ENCODE measurements at places on chromosomes 12 and 14.

DNA sequence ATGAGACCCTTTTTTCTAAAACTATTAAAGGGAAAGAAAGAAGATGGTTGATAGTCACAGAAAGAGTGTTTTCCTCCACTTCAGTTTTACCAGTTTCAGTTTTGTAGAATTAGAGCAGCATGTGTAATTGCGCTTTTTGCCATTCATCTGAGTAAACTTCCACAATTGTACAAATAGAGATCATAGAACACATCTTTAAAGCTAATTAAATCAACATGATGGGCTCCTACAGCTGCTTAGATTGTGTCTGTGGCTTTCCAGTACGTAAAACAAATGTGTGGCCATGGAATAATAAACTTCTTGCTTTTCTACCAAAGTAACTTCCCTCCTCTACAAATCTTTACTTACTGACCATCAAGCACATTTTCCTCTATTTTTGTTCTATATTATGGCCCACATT, 84.2 kb upstream of the LRIG3 start:
- no peak for DNase-seq

- no peak for DNase-seq
Observed at GRCh38 chr12:89414851-89415250, 62.5 kb upstream of the DUSP6 start.

- DNase-seq: no peak
Observed at GRCh38 chr12:110581931-110582275, 1.2 kb downstream of the PPTC7 start.

GRCh38 chr12:64387197-64387816, 3.3 kb downstream of the C12orf56 start:
- DNase-seq: no peak

GRCh38 chr12:52535574-52535973, 15.4 kb upstream of the KRT5 start:
- no peak for DNase-seq

DNA sequence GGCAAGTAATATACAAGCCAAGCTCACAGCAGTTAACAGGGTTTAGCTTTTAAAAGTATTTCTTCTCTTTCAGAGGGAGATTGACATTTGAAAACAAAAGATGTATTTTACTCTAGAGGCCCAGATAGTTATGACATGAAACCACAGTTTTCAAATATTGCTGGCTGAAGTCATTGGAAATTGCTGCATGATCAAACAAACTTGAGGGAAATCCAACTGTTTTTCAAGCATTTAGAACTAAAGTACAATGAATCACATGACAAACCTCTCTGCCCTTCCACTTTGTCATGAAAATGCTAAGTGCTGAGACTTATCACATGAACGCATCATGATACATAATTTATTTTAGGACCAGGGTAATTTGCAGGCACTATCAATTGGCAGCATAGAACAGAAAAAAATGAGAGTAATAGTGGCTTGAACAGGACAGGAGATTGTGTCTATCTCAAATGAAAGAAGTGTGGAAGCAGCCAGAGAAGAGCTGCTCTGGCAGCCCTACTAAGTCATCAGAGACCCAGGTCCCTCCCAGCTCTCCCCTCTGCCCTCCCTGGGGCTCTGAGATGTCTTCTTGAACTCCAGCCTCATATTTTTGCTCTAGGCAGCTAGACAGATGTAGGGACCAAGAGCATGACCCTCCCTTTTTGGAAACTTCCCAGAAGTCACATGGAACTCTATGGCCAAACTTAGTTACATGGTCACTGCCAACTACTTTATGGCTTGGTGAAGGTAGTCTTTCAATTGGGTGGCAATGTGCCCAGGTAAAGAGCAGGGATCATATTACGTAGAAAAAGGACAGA, 90.1 kb upstream of the PELI2 start:
- DNase-seq: no peak

Measured in activated CD4-positive, CD25-positive, alpha-beta regulatory T cell treated with anti-CD3 and anti-CD28 coated beads, Interleukin-2, amount 50 U/mL, for 72 hours (primary cell).